ENCODE measurements at places on chromosomes 11 and 22.
A peak's percentile ranks its signal among the peaks of the same experiment; 100 is the strongest.

DNA sequence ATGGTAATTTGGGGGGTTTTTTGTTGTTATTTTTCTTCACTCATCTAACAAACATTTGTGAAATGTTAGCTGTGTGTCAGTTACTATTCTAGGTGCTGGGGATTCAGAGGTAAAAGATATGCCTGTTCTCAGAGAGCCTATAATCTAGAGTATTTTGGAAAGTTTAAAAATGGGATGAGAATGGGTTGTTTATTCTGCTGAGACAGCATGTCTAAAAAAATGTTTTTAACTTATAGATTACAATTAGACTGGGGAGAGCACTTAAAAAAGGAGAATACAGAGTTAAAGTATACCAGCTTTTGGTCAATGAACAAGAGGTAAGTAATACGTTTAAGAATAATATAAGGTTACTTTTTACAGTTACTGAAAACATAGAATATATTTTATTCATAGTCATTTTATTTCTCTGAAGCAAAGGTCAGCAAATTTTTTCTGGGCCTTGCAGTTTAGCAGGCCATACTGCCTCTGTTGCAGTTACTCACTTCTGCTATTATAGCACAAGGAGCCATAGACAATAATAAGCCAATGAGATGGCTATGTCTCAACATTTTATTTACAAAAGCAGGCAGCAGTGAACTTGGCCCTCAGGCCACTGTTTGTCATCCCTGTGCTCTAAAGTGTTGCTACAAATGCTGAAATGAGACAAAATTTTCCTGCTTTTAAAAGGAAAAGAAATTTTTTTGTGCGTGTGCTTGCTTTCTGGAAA, 60.0 kb downstream of the DKK3 start:
- no peak for DNase-seq

GRCh38 chr22:37607010-37607934, 1.4 kb upstream of the GGA1 start:
- peak; percentile 89 for DNase-seq

DNA sequence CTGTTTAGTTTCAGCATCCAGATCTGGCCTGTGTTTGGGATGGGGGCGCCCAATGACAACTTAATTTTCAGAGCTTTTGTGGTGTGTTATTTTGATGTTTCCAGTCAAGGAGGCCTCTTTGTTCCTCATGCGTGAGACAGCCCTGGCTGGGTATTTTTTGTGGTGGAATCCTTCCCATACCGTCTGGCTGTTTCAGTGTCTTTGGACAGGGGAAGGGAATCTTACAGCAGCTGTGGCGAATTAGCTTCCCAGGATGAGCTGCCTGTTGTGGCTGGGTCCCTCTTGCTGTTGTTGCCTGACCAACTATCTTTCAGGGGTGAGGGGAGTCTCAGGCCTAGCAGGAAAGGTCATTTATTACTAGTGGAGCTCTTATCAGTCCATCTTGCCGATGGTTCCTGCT, 138.8 kb downstream of the ARHGAP20 start:
- no peak for DNase-seq

- DNase-seq: no peak
These were observed 852.6 kb upstream of the RAG2 start for GRCh38 chr11:37450613-37451012.

- peak; percentile 74 for DNase-seq
These were observed 5.8 kb upstream of the MIEF1 start for GRCh38 chr22:39496131-39496838.

Data from hematopoietic multipotent progenitor cell treated with erythropoietin and hydrocortisone succinate and interleukin-3 and kit ligand, for 17 days (in vitro differentiated cells).